Renal cortex interstitium (tissue), 15 donors: ENCODE measurements at places on chromosomes 4 and X. TPM values are rescaled to one million over a fixed set of nuclear protein-coding genes. Genes with fewer than 3 reads are reported as not detected.

BTK gene
- polyA plus RNA-seq, result 2.5 TPM

FAAH2 gene
- 15.4 TPM for polyA plus RNA-seq

GLRA3 gene
- 0.14 TPM for polyA plus RNA-seq

TCEANC gene
- polyA plus RNA-seq, result 5.5 TPM

GLOD5 gene
- 1.4 TPM for polyA plus RNA-seq

CSAG3 gene
- polyA plus RNA-seq, result not detected

KCNIP4 gene
- polyA plus RNA-seq, result 13.8 TPM

ADH1A gene
- 1.8 TPM for polyA plus RNA-seq

SLITRK4 gene
- 15.1 TPM for polyA plus RNA-seq

NAT8L gene
- polyA plus RNA-seq, result 8.1 TPM

USP27X gene
- polyA plus RNA-seq, result 12.5 TPM
